CD14-positive monocyte (primary cell): ENCODE measurements at places on chromosomes 1 and 21.

DNA sequence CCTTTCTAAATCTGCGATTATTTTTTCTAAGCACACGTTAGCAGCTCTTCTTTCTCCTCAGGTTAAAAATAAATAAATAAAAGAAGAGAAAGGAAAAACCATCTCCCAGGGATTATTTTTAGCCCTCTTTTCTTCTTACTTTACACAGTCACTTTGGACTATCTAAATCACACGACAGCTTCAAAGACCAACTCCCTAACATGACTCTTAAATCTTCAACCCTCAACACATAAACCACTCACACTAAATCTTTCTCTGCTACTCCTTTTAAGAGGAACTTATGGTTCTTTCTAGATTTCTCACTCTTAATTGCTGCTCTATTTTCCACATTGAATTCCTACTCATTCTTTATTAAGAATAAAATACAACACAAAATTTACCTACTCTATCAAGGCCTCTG is 1095.0 kb upstream of the B3GALT2 start:
- no peaks in the 10 kb centered on the region for H3K4me1 ChIP-seq
- no peaks in the 10 kb centered on the region for H3K27me3 ChIP-seq
- no peak for DNase-seq

- H3K27me3 ChIP-seq, result no peaks in the 10 kb centered on the region
- H3K36me3 ChIP-seq, result no peaks in the 10 kb centered on the region
- H3K27ac ChIP-seq, result no peak overlapping the region
- no peak for DNase-seq
- H3K4me3 ChIP-seq, result no peak overlapping the region
- peaks cover 20% of the 10 kb centered on the region for H3K4me1 ChIP-seq
Observed at GRCh38 chr1:64984106-64984505, 17.8 kb upstream of the JAK1 start.

DNA sequence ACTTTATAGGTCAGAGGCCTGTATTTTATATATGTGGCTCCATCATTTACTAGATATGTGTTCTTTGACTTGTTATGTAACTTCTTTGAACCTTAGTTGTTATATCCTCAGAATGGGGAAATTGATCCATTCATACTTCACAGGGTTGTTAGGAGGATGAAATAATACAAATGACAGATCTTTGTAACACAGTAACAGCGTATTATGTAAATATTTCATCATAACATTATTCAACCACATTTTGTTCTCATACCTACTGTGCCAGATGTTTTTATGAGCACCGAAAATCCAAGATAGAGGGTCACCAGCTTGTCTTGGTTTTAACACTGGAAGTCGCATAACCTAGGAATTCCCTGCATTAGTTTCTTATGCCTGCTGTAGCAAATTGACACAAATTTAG is 3.3 kb downstream of the SUCO start:
- no peaks in the 10 kb centered on the region for H3K36me3 ChIP-seq
- no peaks in the 10 kb centered on the region for H3K27me3 ChIP-seq
- H3K27ac ChIP-seq, result no peak overlapping the region
- H3K4me3 ChIP-seq, result no peak overlapping the region

DNA sequence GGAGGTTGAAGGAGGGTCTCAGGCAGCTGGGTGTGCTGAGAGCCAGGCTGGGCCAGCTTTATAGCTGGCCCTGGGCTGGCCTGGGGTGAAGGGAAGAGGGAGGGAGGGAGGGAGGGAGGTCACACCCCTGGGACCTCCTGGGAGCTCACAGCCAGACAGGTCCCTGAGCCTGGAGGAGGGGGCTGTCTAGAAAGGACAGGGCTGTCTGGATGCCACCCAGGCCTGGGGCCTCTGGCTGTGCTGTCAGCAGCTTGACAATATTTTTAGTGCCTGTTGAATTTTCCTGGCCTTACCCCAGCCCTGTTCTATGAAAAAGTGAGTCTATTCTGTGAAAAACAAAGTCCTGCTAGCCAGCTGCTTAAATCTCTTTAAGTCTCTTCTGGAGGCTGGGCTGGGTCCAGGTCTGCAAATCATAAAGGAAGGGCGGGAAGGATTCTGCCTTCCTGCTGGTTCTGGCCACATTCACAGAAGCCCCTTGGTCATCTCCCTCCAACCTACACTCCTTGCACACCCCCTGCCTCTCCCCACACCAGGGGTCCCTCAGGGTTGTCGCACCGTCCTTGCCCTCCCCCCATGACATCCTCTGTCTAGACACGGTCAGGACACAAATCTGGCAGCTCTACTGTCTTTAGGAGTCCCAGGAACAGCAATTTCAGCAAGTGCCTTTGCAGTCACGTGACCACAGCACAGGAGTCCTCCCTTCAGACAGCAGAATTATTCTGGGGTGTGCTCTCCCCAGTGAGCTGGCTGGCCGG is at the start of gene LEFTY2:
LEFTY2 (minus strand) TSS at position 34 of the 755 bp plus-strand sequence. CDS start 80 bp downstream, outside the sequence.
- no peaks in the 10 kb centered on the region for H3K36me3 ChIP-seq
- no peak for DNase-seq
- no peak within 1 kb of the TSS for H3K27ac ChIP-seq
- H3K4me3 ChIP-seq, result no peak within 1 kb of the TSS
